ENCODE measurements at places on chromosomes 12 and 14.

DNA sequence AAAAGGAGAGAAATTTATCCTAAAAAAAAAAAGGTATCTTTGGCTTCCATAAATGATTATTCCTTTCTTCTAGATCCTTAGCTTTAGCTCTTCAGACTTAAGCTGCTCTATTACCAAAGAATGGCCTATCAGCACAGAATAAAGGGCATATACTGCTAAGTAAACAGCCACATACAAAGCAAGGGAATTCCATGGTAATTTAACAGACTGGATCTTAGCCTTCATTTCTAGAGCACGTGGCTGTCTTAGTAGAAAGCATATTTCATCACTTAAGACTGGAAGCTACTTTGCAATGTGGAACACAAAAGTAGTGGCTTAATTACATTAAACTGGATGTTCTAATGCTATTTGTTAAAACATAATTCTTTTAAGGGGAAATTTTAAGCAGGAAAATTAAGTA, 23.1 kb downstream of the TMED10 start:
- DNase-seq, result no peak

GRCh38 chr12:63822352-63822751, 22.1 kb upstream of the SRGAP1 start:
- DNase-seq, result no peak

DNA sequence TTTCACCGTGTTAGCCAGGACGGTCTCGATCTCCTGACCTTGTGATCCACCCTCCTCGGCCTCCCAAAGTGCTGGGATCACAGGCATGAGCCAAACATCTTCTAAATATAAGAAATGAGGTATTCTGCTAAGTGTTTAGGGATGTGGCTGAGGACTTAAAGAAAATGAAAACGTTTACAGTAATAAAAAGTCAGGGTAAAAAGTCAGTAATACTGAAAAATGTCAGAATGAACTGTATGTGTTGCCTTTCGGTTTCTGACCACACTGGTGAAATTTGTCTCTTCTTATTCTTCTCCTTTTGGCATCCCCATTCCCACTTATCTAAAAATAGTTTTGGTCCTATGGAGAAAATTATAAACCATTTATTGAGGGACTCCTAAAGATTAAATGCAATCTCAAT, 20.5 kb downstream of the TMEM116 start:
- DNase-seq, result no peak

DNA sequence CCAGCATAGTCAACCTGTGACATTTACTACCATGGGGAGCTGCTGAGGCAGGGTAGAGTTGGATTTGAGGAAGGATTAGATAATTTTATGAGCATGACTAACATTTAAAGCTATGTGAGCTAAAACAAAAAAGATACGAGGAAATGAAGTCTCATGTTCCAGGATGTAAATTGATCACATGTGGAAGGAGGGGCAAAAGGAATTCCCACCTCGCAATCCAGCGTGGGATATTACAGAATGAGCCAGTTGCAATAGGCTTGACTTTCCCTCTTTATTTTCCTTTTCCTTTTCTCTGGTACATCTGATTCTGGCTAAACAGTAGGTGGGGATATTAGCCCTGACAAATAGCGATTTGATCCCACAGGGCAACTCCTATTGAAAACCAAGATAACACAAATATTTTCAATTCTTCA, 214.9 kb upstream of the HMGA2 start:
- DNase-seq, result no peak

DNA sequence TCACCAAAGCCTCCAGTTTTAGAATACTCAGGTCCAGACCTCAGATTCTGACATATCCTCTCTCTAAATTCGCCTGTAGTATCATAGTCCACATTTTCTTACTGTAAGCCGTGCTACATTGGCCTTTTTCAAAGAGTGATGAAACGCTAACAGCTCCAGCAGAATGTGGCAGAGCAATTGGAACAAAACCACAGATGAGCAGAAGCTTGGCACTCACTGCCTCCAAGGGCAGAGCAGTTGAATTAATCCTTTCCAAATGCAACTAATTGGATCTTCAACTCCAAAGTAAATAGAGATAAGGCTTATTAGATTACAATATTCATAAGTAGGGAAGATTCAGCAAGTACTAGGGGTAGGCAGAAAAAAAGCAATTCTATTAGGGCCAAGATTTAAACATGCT, 128.3 kb downstream of the SLC35F4 start:
- DNase-seq, result no peak

DNA sequence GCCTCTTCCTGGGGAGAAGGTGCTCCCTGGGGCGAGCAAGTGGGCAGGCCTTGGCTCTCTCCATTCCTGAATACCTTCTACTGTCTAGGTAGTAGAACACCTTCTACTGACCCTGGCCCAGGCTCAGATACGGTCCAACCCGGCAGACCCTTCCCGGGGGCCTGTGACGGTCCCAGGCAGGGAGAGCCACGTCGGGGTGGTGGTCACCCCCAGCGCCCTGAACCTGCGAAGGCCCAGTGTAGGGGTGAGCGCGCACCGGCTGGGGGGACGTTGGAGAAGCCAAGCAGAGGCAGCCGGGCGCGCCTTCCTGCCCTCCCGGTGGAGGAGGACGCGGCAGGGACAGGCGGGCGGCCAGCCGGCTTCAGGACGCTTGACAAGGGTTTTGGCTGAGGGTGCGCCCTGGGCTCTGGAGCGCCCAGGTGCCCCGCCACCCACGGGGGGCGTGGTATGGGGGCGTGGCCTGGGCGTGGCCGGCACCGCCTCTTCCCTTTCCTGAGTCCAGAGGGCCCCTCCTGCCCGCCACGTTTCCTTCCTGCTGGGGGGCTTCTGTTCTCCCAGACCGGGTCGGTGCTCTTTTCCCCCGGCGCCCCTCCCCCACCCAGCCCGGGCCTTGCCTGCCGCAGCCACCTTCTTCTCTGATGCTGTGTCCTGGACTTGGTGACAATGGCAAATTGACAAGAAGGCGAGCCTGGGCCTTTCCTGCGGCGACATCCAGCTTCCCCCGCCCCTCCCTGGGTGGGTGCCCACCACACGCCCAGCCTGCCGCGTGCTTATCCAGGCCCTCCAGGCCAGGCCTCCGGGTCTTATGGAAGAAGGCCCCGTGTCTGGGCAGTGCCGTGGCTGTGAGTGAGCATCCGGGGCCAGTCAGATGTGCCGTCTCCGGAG, 24.5 kb upstream of the PPP1R13B start:
- DNase-seq, result no peak

- no peak for DNase-seq
Measured at GRCh38 chr14:103374121-103374520, 11.1 kb upstream of the MARK3 start.

DNA sequence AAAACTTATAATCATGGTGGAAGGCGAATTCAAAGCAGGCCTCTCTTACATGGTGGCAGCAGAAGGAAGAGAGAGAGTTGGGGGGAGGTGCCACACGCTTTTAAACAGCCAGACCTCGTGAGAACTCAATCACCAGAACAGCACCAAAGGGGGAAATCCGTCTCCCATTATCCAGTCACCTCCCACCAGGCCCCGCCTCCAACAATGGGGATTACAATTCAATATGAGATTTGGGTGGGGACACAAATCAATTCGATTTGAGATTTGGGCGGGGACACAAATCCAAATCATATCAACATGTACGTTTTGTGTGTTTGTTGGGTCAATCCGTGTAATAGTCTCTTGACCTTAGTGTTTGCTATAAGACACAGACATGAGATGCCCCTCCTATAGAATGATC, 21.8 kb upstream of the WNK1 start:
- no peak for DNase-seq

DNA sequence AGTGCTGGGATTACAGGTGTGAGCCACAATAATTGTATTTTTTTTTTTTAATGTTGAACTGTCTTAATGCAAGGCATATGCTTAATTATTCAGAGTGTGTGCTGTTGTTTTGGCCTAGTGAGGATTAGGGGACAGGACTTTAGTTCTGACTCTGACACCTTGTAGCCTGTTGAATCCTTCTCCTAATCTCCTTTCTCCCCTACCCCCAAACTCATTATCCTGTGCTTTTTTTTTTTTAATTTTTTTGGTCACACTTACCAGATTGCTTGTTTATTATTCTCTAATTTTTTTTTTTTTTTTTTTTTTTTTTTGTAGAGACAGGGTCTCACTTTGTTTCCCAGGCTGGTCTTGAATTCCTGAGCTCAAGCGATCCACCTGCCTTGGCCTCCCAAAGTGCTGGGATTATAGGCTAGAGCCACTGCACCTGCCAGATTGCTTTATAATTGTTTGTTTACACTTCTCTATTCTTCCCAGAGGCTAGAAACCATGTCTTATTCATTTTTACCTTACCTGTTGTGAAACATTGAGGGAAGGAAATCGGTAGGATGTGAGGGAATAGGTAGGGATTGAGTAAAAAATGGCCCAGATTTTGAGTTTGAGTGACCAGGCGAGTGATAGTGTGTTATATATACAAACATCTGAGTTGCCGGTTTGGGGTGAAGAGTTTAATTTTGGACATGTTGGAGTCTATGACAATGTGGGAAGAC, 32.2 kb downstream of the DIP2B start:
- DNase-seq, result no peak

DNA sequence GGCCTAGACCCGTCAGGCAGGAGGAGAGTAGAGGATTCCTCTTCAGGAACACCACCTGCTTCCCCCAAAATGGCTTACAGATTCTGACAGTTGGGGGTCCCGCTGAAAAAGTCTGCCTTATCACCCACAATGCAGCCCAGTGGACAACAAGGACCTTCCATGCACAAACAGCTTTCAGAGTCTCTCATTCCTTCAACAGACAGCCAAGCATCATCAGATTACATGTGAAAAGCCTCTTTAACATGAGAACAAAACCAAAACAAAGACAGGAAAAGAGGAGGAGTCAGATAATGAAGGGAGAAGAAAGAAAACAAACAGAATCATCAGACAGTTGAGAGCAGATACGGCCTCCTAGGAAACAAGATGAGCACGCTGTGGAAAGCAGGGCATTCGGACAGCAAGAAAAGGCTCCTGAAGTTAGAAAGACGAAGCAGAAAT, 18.3 kb downstream of the KCTD10 start:
- peak; percentile 9 for DNase-seq

GRCh38 chr12:80636832-80637231, 70.6 kb upstream of the MYF6 start:
- no peak for DNase-seq

- no peak for DNase-seq
Measured at GRCh38 chr14:75547552-75548250, 25.4 kb downstream of the BATF start.

GRCh38 chr12:34338751-34339150, 316.5 kb downstream of the ALG10 start:
- DNase-seq, result no peak

- DNase-seq, result no peak
Measured at GRCh38 chr12:131723532-131723931, 12.6 kb downstream of the SFSWAP start.

GRCh38 chr12:13784504-13784903, 196.9 kb downstream of the GRIN2B start:
- DNase-seq, result no peak

DNA sequence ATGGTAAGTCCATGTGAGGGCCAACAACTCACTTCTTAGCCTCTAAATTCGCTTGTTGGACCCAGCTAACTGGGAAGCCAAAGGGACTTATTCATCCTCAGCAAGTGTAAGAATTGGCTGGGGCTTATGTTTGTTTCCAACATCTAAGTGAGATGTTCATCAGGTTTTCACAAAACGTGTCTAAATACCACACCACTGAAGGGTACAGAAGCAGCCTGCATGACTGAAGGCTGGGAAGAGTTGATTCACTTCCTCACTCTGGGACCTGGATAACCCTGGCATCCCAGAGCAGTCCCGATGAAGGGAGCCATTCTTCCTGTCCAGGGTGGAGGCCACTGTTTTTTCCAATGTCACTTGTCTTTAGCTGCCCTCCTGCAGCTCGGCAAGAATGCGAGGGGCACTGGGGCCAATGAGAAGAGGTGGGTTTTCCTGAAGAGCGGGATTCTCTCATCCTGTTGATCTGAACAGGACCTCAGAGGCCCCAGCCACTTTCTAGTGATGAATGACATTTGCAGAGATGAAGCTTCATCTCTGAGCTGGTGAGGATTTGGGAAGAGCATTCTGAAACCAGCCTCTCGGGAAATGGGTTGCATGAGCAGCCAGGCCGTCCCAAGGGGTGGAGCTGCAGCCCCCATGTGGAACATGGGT, 12.2 kb upstream of the COL2A1 start:
- DNase-seq, result no peak

- no peak for DNase-seq
Measured at GRCh38 chr12:89779090-89779489, 70.5 kb upstream of the ATP2B1 start.

- no peak for DNase-seq
Measured at GRCh38 chr12:64192644-64193444, 29.3 kb downstream of the KICS2 start.

- no peak for DNase-seq
Measured at GRCh38 chr12:82090165-82090564, 268.0 kb downstream of the CCDC59 start.

DNA sequence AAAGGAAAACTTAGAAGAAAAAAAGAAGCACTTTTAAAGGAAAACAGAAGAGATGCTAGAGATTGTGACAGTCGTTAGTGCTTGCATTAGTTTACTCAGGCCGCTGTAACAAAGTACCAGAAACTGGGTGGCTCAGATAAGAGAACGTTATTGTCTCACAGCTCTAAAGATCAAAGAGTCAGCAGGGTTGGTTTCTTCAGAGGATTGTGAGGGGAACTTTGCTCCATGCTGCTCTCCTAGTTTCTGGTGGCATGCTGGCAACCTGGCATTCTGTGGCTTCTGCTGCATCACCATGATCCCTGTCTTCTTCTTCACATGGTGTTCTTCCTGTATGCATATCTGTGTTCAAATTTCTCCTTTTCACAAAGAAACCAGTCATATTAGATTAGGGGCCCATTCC, 119.4 kb upstream of the PLEKHA5 start:
- DNase-seq, result no peak

DNA sequence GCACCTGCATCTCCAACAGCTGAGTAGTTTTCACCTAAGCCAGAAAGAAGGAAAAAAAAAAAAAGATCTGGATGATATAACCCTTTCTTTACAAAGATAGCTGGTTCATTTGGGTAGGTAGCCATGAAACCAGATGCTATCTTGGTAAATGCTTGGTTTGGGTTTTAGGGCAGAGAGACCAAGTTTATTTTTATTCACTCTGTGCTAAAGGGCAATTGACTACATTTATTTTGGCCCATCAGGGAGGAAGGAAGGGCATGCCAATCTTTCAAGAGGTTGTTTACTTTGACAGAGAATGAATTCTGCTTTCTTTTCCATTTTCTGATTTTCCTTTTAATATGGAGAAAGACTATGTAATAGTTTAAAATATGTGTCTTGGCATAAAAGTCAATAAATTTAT, 91.0 kb downstream of the NTN4 start:
- no peak for DNase-seq

DNA sequence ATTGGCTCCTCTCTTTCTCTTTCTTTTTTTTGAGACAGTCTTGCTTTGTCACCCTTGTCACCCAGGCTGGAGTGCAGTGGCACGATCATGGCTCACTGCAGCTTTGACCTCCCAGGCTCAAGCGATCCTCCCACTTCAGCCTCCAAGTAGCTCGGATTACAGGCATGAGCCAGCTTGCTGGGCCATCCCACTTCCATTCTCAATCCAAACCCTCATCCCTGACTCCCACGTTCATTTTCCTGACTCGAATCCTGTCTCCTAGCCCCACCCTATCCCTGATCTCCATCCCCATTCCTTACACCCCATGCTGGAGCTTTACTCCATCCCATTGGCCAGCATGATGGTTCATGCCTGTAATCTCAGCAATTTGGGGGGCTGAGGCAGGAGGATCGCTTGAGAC, 7.8 kb downstream of the SPRYD4 start:
- DNase-seq, result no peak

- DNase-seq, result no peak
Measured at GRCh38 chr12:25401547-25402345, 151.0 kb upstream of the KRAS start.
